Cortex of kidney (tissue), 1 donor: ENCODE measurements at places on chromosomes 11 and 22.

GRCh38 chr11:27509908-27510307, 3.3 kb upstream of the LIN7C start:
- DNase-seq, result no peak

GRCh38 chr11:104968355-104968855, at the start of gene CASP4:
TSS of gene CASP4 (minus strand) at chr11:104968574. CDS start at chr11:104968525, 49 bp downstream.
- DNase-seq, result no peak

DNA sequence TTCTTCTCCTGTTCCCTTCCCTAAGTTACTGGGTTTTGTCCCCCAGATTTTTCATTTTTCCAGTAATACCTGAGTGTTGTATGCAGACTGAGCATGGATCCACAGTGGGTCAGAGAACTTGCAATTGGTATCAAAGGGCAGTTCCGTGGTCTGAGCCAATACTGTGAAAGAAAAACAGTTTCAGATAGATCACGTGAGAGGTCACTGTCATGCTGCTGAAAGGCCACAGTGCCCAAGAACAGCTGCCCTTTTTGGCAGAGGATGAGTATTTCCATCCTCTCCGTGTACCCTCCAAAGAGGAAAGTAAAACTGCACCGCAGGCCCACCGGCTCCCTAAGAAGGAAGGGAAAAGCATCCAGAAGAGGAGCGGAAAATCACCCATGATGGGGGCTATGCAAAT, 73.0 kb upstream of the TBCEL start:
- DNase-seq, result no peak

DNA sequence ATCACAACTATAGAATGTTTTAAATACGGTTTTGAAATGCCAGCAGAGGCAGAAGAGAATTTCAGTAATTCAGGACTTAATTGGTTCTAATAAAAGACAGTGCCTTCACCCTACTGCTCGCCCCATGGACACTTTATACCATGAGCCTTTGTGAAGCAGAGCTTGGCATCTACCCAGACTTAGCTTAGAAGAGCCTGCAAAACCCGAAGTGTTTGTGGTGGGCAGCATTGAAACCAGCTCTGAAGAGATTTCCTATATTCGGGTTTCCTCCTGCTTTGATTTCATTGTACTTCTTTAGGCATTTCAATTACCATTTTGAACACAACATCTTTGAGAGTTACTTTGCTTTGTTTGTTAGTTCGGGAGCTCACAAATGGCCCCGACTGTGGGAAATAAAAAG, 185.1 kb upstream of the MTNR1B start:
- no peak for DNase-seq

- DNase-seq, result no peak
Observed at GRCh38 chr11:115965767-115966504, 461.7 kb upstream of the CADM1 start.

DNA sequence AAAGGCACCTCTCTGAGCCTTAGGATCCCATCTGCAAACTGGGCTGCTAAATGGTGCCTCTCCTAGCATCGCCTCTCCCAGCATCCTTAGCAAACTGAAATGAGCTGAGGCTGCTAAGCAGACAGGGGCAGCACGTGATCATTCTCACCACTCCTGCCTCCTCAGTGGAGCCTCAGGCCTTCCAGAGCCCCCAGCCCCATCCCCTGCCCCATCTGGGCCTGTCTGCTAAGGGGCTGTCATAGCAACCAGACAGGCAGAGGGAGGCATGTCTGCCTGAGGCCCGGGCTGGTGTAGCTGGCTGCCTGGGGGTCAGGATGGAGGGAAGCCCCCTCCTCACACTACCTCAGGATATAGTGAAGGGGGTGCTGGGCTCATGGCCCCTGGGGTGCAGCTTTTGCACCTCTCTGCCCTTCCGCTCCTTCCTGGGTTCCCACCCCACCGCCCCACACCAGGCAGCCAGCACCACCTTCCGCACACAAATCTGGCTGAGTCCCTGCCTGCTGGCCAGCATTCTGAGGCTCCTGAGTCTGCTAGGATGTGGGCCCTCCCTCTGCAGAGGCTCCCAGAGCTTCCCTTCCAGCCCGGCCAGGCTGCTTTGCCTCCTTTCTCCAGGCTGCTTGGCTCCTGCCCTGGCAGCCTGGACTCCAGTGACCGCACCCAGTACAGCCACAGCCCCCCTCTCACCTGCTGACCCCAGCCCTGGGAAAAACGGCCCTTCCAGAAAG, 47.5 kb upstream of the TTLL12 start:
- no peak for DNase-seq

GRCh38 chr11:70434813-70435278, 36.5 kb downstream of the CTTN start:
- DNase-seq, result no peak

DNA sequence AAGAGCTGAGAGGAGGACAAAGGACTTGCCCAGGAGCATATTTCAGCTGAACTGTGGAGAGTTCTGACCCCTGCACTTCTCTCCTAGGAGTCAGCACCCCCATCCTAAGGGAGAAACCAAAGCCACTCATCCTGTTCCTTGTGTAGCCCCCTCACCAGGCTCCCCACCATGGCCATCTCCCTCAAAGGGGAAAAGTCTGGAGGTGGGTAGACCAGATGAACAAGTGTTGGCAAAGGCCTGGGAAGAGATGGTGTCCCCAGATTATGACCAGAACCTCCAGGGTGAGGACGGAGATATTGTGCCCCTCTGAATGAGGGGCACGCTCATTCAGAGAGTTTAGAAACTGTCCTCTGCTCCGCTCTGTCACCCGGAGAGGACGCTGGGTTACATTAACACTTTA, 880.0 kb downstream of the BRD1 start:
- no peak for DNase-seq

DNA sequence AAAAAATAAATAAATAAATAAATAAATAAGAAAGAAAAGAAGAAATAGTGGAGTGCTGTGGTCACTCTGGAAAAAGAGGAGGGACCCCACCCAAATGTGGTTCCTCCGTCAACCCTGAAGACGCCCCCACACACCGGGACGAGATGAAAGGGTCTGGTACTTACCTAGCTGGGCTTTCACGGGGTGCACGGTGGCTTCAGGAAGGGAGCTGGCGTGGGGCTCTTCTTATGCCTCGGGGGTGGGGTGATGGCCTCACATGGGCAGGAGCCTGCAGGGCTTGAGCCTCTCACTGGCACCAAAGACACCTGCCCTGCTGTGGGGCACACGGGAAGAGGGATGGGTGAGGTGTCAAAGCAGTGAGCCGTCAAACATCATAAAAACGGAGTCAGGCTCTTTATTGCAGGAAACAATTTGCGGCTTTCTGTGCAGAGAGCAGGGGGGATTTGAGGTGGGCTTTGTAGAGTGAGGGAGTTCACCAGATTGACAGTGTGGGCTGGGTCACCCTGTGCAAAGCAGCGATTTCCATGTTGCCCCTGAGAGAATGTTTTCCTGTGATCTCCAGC, 28.0 kb upstream of the KRTAP5-6 start:
- no peak for DNase-seq

DNA sequence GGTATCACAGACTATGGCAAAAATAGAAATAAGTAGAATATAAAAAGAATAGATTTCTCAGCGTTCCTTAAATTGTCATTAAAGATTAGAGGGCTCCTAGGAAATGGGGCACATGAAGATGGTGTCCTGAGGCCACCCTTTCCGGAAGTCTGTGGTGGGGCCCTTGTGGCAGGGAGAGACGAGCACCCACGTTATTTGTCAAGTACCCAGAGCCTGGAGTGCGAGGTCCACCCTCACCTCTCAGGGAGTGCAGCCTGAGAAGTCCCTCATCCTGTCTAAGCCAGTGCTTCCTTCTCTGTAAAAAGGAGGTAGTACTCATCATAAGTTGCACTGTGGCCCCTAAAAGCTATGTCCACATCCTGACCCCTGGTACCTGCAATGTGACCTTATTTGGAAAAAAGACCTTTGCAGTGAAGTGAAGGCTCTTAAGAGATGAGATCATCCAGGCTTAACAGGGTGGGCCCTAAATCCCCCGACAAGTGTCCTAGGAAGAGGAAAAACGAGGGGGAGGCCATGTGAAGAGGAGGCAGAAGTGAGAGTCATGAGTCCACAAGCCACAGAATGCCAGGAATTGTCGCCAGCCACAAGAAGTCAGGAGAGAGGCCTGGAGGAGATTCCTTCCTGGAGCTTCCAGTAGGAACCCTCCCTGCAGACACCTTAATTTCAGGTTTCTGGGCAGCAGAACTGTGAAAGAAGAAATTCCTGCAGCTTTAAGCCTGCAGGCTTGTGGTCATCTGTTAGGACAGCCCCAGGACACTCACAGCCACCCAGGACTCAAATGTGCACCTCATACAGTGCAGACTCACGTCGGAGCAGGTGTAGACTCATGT, 76.8 kb upstream of the CCND1 start:
- DNase-seq, result no peak

DNA sequence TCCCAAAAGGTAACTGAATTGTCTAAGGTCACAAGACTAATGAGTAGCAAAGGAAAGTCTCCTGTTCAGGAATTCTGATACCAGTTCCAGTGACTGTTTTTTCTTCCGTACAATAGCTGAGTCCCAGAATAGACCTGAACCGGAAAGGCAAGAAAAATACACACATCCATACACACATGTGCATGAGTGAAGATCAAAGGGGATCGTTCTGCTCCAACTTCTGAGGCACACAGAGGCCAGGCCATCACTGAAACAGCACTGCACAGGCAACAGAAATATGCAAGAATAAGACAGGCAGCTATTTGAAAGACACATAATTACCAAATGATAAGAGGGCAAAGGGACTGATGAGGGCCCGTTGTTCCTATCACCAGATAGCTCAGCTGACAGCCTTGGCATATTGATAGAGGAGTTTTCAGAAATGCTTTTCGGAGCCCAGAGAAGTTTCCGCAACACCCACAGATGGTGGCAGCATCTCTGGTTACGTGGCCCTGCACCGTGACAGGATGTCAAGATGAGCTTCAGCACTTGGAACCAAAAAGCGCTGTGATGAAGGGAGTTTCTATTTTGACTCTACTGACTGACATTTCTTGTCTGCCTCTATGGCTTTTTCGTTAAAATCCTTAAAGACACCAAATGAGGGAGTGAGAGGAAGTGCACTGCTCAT, 280.6 kb downstream of the LARGE1 start:
- DNase-seq, result no peak

DNA sequence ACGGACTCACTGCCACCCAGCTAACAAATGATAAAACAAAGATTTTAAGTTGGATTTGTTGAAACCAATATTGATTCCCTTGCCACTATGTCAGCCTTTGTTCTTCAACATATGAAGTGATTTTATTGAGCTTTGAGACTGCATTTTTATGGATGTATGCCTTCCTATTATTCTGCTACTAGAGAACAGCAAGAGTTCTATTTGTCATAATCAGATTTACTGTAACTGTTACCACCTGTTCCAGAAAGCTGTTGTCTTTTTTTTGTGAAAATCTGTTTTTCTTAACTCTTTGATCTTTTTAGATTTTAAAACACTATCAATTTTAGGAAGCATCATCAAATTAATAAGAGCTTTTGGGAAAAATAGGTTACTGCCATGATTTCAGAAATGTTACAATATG, 114.4 kb downstream of the MUC15 start:
- DNase-seq, result no peak

- DNase-seq, result no peak
Observed at GRCh38 chr11:125275905-125276618, 111.5 kb downstream of the PKNOX2 start.

GRCh38 chr22:39471381-39472141, 14.7 kb downstream of the MGAT3 start:
- no peak for DNase-seq

GRCh38 chr11:116472651-116473050, 300.1 kb downstream of the BUD13 start:
- no peak for DNase-seq

GRCh38 chr11:127000981-127001380, 411 bp upstream of the KIRREL3 start:
- no peak for DNase-seq

GRCh38 chr11:62632492-62632891, 10.7 kb upstream of the B3GAT3 start:
- DNase-seq, result no peak

DNA sequence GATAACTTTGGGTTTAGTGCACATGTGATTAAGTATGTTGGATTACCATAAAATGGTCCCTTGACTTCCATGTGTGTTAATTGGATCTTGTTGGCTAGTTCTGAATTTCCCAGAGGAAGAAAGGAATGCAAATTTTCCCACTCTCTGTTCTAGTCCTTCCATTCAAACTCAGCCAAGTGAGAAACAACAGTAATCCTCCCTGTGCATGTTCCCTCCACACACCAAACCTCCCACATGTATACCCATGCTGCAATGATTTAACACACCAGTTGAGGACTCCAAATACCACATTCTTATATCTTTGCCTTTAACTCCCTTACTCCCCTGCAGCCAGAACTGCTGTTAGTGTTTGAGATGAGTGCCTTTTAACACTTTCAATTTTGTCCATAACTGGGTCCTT, 1158.9 kb downstream of the DLG2 start:
- DNase-seq, result no peak

DNA sequence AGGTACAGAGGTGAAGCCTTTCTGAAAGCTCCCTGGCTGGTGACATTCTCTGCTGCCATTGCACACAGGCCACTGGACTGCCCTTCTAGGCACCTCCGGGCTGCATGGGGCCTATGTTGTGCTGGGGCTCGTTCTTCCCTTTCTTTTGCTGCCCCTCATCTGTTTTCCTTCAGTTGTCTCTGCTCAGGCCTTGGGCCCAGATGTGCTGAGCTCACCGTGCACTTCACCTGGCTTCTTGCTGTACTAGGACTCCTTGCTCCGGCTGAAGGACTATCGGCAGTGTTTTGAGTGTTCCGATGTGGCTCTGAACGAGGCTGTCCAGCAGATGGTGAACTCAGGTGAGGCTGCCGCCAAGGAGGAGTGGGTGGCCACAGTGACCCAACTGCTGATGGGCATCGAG, 59.4 kb downstream of the CABIN1 start:
- DNase-seq, result no peak
